Left ventricle myocardium inferior (tissue), 1 donor: ENCODE measurements at places on chromosomes 2 and 18. TPM values are rescaled to one million over a fixed set of nuclear protein-coding genes. Genes with fewer than 3 reads are reported as not detected.
A peak's percentile ranks its signal among the peaks of the same experiment; 100 is the strongest.

DNA sequence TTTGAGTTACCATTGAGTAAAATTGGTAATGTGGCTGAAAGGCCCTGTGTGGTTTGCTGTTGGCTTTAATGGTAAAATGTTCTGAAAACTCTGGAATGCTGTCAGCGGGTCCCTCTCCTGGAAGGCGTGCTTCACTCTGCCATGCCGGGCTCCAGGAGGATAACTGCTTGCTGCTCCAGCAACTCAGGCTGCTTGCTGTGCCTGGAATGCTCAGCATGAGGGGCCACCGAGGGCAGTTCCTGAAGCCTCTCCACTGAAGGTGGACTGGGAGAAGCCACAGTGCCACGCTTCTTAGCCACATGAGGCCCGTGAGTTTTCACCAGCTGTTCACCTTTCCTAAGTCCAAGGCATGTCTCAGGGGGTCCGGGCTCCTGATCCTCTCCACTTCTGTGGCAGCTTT lies 90.4 kb upstream of the FAM110C start:
- peaks cover 9% of the 10 kb centered on the region for H3K4me1 ChIP-seq
- H3K27ac ChIP-seq = no peak overlapping the region
- H3K4me3 ChIP-seq = no peak overlapping the region
- H3K36me3 ChIP-seq = no peaks in the 10 kb centered on the region
- H3K27me3 ChIP-seq = peaks cover 83% of the 10 kb centered on the region

DNA sequence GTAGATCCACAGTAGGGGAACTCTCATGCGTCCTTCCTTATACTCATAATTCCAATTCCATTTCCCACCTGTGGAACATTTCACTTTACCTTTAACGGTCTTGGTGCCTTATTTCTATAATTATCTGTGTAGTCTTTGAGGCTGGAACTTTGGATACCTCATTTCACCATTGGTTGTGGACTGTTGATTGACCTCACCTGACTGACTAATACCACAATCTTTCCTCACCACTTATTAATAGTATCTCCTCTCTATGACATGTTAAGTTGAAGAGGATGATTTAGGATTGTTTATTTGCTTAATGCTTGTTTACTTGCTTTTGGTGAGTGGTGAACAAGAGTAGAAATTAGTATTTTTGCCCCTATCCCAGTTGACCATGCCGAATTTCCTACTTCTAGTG lies 50.0 kb downstream of the R3HDM1 start:
- peaks cover 9% of the 10 kb centered on the region for H3K4me1 ChIP-seq
- H3K4me3 ChIP-seq = no peak overlapping the region
- no peak for DNase-seq
- H3K27ac ChIP-seq = no peak overlapping the region

DNA sequence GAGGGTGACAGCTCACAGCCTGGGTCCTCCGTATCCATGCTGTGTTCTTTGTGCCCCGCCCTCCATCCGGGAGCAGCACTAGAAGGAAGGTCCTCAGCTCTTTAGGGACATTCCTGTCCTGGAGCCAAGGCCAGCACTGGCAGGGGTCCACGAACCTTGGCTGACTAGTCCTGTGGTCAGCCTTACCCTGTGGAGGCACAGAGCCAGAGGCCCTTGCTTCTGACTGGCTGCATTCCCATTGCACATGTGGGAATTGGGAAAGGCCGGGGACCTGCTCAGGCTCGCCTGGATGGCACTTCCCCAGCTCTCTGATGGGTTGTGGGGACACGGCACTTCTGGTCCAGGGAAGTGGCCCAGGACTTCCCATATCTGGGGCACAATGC lies 24.9 kb upstream of the RHOB start:
- H3K36me3 ChIP-seq = no peaks in the 10 kb centered on the region
- H3K27me3 ChIP-seq = no peaks in the 10 kb centered on the region
- H3K4me3 ChIP-seq = peak overlapping the region; percentile 17
- peak overlapping the region; percentile 75 for H3K27ac ChIP-seq
- peaks cover 50% of the 10 kb centered on the region for H3K4me1 ChIP-seq
- peak; percentile 97 for DNase-seq

- DNase-seq = no peak
- H3K27ac ChIP-seq = peak overlapping the region; percentile 70
- no peaks in the 10 kb centered on the region for H3K36me3 ChIP-seq
- H3K4me3 ChIP-seq = peak overlapping the region; percentile 12
Measured at GRCh38 chr2:106137731-106138521, 56.2 kb downstream of the UXS1 start.

GRCh38 chr2:11067221-11068078 lies 87.8 kb upstream of the SLC66A3 start:
- no peak overlapping the region for H3K4me3 ChIP-seq
- H3K27ac ChIP-seq = no peak overlapping the region
- peaks cover 49% of the 10 kb centered on the region for H3K27me3 ChIP-seq

GRCh38 chr2:15584316-15584715 lies 7.4 kb upstream of the DDX1 start:
- DNase-seq = no peak
- no peaks in the 10 kb centered on the region for H3K36me3 ChIP-seq
- H3K27me3 ChIP-seq = no peaks in the 10 kb centered on the region
- no peak overlapping the region for H3K27ac ChIP-seq
- no peaks in the 10 kb centered on the region for H3K4me1 ChIP-seq

DNA sequence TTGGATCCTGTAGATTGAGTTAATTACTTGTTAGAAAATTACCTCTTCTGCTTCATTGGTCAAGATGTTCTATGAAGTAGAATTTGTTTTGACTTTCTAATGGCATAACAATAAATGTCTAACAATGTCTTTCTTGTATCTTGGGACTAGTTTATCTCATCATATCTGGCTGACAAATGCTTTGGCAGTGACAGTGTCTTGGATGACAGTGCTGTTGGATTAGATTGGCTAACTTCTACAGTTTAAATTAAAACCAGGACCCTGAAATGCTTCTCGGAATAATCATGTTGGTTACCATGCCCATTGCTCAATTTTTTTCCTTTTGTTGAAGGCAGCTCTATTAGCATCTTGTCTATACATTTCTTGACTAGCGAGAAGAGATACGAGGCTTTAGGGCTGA lies 176.9 kb downstream of the PARD3B start:
- no peaks in the 10 kb centered on the region for H3K36me3 ChIP-seq
- no peaks in the 10 kb centered on the region for H3K4me1 ChIP-seq
- no peak overlapping the region for H3K4me3 ChIP-seq
- no peaks in the 10 kb centered on the region for H3K27me3 ChIP-seq
- H3K27ac ChIP-seq = no peak overlapping the region

DNA sequence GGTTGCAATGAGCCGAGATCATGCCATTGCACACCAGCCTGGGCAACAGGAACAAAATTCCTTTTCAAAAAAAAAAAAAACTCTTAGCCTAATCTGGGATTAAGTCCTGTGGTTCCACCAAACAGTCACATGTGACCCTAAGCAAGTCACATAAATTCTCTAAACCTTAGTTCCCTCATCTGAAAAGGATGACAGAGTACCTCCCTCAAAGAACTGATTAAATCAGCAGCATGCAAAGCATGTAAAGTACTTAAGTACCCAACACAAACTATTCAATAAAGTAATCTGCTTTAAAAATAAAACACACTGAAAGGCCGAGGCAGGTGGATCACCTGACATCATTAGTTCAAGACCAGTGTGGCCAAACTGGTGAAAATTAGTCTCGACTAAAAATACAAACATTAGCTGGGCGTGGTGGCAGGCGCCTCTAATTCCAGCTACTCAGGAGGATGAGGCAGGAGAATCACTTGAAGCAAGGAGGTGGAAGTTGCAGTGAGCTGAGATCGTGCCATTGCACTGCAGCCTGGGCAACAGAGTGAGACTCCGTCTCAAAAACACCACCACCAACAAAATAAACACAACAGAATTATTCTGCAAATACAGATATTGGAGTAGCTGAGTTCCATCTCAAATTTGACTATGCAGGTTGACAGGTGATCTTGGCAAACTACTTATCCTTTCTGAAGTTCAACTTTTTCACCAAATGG lies 7.0 kb downstream of the USP34 start:
- H3K27ac ChIP-seq = no peak overlapping the region
- H3K4me1 ChIP-seq = peaks cover 57% of the 10 kb centered on the region
- no peaks in the 10 kb centered on the region for H3K36me3 ChIP-seq
- no peak overlapping the region for H3K4me3 ChIP-seq
- no peaks in the 10 kb centered on the region for H3K27me3 ChIP-seq

GRCh38 chr18:57970356-57971095 lies 73.5 kb upstream of the NEDD4L start:
- H3K27me3 ChIP-seq = peaks cover 3% of the 10 kb centered on the region
- no peaks in the 10 kb centered on the region for H3K36me3 ChIP-seq
- DNase-seq = no peak
- H3K27ac ChIP-seq = no peak overlapping the region

The TUBA4B gene
- total RNA-seq = not detected

The RFX8 gene
- total RNA-seq = not detected

The FASTKD2 gene
- total RNA-seq = 39.9 TPM

The CPO gene
- 0.25 TPM for total RNA-seq
